ENCODE measurements at places on chromosomes 4 and X. TPM values are rescaled to one million over a fixed set of nuclear protein-coding genes. Genes with fewer than 3 reads are reported as not detected.

DNA sequence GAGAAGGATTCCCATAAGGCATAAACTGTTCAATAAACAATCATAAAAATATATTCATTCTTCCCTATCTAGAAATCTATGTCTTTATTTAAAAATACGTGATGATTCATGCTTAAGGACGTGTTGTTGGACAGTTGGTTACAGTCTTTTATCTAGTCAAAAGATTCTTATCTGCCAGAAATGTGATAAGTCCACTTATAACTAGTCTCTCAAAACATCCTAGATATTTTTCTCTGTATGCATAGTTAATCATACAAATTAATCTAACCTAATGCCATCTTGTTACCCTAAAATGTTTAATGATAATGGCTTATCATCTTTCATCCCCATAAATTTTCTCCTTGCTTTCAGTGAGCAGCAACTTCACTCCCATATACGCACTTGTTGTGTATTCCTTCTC, 89.0 kb downstream of the SLC39A8 start:
- no peak for DNase-seq

SPINK2 gene
- total RNA-seq = not detected

GRCh38 chr4:149166876-149167275, 648.8 kb downstream of the IQCM start:
- peak; percentile 7 for DNase-seq

GAGE12J gene
- total RNA-seq = not detected

- DNase-seq = no peak
These were observed 53.7 kb upstream of the NFKB1 start for GRCh38 chr4:102447413-102447812.
